GDM1 (cell line): ENCODE measurements at places on chromosomes 2 and 18.

DNA sequence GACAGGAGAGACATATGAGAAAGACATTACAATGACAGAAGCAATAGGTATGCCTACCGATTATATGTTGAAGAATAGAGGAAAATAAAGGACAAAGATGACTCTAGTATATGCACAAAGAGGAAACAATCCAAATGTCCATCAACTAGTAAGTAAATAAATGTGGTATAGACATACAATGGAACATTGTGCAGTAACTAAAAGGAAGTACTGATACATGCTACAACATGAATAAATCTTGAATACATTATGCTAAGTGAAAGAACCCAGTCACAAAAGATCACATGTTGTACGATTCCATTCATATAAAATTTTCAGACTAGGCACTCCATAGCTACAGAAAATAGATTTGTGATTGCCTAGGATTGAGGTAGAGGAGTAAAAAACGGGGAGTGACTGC lies 28.5 kb upstream of the PGAP1 start:
- no peak for DNase-seq

GRCh38 chr2:148263890-148264289 lies 243.0 kb downstream of the MBD5 start:
- no peak for DNase-seq

GRCh38 chr2:42696987-42697386 lies 66.9 kb downstream of the OXER1 start:
- DNase-seq, result no peak

DNA sequence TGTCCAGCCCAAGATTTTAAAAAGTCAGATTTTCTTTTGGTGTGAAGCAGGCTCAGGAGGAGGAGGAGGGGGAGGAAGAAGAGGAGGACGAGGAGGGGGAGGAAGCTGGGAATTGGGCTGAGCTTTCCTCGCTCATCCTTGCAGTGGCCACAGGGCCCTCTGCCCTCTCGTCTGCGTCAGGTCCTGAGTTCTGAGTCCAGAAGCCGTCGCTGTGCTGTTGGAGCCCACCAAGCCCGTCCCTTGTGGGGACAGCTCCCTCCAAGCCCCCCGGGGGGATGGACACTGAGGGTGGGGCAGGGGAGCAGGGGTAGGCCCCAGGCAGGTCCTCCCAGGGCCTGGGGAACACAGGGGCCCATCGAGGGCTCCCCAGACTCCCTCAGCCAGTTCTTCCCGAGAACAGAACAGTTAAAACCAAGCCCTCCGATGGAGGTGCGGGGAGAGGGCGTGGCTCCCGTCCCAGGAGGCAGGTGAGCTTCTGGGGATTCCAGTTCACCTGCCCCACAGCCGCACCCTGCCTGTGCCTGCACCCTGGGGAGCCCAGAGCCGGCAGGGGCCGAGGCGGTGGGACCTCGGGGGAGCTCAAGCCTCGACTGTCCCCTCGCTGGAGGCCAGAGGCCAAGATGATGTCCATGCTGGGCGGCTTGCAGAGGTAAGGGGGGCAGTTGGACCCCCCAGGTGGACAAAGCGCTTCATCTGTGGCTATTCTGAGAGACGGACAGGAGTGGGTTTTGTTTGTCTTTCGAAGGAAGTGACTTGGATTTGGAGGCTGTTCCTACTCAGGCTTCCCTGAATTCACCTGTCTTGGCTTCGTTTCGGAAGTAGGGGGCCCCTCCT lies at the start of gene GAL3ST2:
Gene GAL3ST2, plus strand, starts transcription at position 487 of the 834 bp plus-strand sequence. Its CDS starts 134 bp downstream, at position 621.
- no peak for DNase-seq

- no peak for DNase-seq
These were observed 44.7 kb downstream of the GLI2 start for GRCh38 chr2:120780402-120780801.

GRCh38 chr2:174485788-174486562 lies 854 bp downstream of the GPR155 start:
- no peak for DNase-seq

DNA sequence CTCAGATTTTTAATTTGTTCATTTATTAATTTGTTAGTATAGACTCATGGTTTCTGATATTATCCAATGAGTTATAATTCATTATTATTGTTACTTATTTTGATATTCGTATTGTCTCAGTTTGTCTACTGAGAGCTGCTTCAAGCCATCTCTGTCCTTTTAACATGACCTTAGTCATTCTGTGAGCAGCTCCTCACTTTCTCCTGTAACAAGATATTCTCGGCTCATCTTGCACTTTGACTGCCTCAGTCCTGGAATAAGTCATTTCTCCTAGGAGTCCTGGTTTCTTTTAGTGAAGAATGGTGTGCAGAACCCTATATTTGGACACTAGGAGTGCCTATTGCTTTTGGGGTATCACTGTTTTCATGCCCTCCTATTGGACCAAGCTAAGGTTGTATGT lies 13.2 kb downstream of the ASB1 start:
- no peak for DNase-seq

GRCh38 chr18:54551590-54551989 lies 39.5 kb upstream of the DYNAP start:
- DNase-seq, result no peak

DNA sequence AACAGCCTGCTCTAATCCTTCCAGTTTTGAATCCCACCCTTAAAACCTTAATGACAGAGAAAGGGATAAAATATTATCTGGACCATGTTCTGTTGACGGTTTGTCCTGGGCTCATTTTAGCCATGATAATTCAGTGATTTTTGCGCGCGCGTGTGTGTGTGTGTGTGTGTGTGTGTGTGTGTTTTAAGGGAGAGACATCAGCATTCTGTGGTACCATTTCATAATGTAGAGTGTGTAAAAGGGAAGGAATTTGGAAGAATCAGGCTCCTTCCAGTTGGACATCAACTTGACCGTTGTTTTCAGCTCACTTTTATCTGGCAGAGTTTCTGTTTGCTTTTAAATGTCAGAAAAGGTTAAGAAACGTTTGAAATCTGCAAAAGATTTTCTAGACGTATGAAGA lies 535.5 kb downstream of the TNS1 start:
- no peak for DNase-seq

DNA sequence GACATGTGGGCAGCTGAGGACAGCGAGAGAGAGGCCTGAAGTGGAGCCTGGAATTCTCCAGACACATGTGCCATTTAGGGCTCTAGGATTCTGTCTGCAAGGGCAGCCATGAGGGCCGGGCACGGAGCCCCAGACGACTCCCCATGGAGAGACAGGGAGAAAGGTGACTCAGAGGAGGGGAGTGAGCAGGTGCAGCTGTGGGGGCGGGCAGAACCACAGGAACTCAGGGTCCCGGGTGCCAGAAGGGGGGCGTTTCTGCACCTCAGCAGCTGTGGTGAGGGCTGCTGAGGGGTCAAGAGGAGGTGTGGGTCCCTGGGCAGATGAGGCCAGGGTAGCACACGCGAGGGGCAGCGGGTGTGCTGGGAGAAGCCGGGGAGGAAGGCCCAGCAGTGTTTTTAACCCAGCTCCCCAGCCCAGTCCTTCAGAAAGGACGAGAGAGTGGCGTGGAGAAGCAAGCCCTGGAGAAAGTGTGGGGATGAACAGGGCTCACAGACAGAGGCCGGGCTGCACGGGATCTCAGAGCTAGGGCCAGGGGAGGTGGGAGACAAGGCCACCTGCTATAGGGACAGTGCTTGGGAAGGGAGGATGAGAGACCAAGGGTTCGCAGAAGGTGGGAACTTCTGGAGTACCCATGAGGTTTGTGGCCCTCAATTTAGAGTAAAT lies 7.6 kb downstream of the GPR17 start:
- no peak for DNase-seq

- DNase-seq, result no peak
These were observed 122.1 kb upstream of the RMDN2 start for GRCh38 chr2:37802899-37803379.

DNA sequence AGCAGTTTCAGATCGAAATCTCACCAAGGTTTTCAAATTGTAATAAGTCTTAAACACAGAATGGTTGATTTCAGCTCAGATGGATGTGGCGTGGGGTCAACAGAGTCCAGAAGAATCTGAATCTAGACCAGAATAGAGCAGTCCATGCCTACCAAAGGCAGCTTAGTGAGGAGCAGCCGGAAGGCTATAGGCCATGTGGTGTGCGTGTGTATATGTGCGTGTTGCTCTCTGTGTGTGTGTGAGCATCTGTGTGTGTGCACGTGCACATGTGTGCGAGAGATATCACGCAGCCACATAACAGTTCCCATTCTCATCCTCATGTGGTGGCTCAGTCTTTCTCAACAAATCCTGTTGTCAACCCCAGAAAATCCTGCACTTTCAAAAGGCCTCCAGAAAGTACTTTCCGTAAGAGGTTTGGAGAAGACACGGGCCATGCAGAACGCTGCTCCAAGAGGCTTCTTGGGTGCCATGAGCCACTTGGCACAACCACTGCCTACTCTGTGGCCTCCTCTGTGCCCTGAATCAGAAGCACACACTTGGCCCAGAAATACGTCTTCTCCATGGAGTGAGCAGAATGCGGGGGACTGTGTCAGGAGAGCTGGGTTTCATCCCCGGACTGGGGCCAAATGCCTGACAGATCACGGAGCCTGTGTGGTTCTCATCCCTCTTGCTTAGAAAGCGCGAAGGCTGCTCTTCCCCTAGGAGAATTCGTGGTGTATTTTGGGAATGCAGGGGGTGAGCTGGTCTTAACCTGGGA lies 67.3 kb downstream of the ACKR3 start:
- no peak for DNase-seq

- no peak for DNase-seq
These were observed 64.4 kb upstream of the NRP2 start for GRCh38 chr2:205617905-205618304.

GRCh38 chr2:221486106-221486505 lies 86.0 kb downstream of the EPHA4 start:
- no peak for DNase-seq

DNA sequence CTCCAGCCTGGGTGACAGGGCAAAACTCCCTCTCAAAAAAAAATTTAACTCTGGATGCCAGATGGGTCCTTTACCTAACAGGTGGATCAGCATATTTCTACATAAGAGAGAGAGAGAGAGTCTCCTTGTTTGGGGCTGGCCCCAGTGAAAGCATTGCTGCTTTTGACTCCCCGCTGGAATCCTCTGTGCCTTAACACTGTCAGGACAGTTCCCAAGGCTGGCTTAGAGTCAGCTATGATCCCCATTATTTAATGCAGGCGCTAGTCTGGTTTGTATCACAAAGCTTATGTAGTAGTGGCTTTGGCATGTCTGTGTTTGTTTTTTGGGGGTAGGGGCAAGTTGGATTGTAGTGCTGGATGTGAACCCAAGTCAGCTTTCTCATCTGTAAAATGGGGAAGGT lies 9.4 kb downstream of the INPP4A start:
- no peak for DNase-seq

- no peak for DNase-seq
These were observed 149.7 kb downstream of the SMAD7 start for GRCh38 chr18:48800876-48801727.

GRCh38 chr18:75471850-75472249 lies 44.3 kb upstream of the SMIM21 start:
- no peak for DNase-seq

GRCh38 chr2:12642859-12643258 lies 73.9 kb upstream of the TRIB2 start:
- no peak for DNase-seq

- no peak for DNase-seq
These were observed 150.9 kb downstream of the COL6A3 start for GRCh38 chr2:237262838-237263771.

- DNase-seq, result no peak
These were observed 236.9 kb upstream of the RAB6C start for GRCh38 chr2:129742415-129743180.

- DNase-seq, result no peak
These were observed 17.4 kb downstream of the ASB18 start for GRCh38 chr2:236246711-236247246.

DNA sequence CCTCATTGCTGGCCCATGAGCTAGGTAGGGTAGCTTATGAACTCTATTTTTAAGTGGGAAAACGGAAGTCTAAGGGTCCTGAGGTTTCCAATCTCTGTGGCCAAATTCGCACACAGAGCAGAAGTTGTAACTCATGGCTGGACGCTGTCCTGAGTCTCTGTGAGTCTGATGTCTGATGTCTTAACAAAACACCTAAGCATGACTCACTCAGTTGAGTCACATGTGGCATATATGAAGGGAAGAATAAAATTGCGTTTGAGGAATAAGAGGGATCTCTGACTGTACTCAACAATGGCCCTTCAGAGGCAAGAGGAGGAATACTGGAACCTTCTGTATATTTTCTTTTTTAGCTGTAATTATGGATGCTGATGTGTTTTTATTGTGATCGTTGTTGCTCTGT lies 569.7 kb downstream of the RIT2 start:
- no peak for DNase-seq

DNA sequence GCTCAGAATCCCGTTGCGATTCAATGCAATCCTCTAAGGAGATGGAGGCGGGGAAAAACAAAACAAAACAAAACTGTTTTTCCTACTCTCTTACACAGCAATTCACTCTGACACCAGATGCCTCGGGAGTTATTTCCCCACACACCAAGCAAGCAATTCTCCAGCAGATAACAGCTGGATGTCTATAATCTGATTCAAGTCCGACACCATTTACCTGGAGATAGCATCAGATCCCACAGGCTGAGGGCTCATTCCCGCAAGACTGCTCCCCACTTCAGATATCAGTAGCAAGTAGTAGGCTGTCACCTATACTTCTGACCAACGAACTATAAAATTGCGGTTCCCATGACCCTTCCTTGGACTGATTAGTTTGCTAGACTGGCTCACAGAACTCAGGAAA lies 58.7 kb downstream of the DTNB start:
- no peak for DNase-seq
